PC-9 (cell line): ENCODE measurements at places on chromosomes 12 and 14.

DNA sequence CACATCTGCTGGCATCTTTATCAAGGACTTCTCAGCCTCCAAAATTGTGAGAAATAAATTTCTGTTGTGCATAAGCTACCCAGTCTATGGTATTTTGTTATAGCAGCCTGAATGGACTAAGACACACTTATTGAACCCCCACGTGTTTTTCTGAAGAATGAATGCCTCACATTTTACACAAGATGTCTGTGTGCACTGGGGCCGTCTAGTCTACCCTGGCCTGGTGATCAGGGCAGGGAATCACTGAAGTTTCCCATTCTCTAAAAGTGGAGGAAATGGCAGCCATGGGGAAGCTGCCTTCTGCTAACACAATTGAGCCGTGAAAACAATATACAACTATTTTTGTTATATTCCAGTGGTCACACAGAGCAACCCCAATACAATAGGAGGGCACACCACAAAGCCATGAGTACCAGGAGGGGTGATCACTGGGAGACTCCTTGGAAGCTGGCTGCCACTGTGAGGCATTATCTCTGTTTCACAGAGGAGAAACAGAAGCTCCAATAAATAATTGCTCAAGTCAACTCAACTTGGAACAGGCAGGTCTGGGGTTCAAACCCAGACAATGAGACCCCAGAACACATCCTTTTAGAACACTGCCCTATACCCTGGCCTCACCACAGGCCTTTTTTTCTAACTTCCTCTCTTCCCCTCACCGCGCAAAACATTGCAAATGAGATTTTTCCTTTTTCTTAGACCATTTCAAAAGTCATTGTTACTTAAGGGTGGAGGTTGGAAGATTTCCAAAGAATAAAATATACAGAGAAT is 18.3 kb upstream of the LTA4H start:
- DNase-seq, result no peak

- no peak for DNase-seq
Measured at GRCh38 chr14:95664546-95664945, 21.7 kb upstream of the TCL1B start.

- DNase-seq, result no peak
Measured at GRCh38 chr14:79783041-79783440, 428.3 kb downstream of the DIO2 start.

DNA sequence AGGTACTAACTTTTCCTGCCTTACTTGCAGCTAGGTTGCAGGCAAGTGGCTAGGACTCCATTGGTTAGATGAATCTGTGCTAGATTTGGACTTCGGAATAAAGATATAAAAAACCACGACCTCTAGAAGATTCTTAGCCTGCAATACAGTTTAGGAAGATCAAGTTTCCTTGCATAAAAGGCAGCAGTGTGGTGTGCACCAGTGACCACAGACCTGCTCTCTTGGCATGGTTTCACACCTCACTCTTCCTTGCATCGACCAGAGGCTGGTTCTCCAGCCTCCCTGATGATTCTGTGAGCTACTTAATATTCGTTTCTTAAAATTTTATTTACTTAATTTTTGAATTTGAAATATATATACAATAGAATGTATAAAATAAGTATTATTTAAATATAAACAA is 9.8 kb downstream of the KLHDC1 start:
- DNase-seq, result no peak

DNA sequence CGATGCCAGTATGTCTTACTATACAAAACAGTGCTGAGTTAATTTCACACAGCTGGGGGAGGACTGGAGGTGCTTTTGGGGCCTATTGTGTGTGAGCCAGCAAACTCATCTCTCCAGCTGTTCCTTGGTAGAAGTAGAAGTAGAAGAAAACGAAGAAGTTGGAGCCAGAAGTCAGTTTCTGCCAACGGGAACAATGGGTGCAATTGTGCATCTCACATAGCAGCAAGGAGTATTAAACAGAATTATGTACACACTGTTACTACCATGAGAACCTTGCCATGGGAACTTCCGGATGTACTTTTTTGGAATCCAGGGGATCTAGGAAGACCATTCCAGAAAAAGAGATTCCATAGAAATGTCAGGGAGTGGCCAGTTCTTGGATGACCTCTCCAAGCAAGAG is 88.6 kb downstream of the VCPKMT start:
- DNase-seq, result no peak

DNA sequence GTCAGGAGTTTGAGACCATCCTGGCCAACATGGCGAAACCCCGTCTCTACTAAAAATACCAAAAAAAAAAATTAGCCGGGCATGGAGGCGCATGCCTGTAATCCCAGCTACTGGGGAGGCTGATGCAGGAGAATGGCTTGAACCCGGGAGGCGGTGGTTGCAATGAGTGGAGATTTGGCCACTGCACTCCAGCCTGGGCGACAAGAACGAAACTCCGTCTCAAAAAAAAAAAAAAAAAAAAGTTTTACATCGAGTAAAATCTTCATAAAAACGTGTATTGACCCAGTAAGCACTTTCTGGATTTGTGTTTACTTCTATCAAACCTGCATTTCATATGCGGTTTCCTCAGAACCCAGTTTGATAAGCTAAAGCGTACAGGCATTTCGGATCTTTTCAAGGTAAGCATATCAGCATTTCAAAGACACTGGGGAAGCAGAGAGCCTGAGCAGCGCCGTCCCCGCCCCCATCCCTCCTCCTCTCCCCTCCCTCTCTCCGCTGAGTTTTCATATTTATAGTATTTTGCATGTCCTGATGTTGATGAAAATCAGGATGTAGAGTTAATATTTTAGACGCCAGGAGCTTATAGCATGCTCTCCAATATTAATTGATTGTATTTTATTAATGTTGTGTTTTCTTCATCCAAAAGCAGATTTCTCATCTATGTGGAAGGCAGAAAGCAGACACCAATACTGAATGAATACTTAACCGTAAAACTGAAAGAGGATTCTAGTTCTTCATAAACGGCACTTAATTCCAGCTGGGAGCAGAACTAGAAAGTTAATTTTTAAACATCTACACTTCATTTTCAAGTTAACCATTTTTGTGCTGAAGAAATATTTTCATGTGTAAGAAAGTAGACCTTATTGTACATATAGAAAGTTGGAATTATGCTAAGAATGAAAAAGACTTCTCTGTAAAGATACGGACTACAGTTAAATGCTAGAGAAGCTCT is 9.2 kb upstream of the HIP1R start:
- no peak for DNase-seq

GRCh38 chr12:40198601-40199000 is 26.2 kb upstream of the LRRK2 start:
- no peak for DNase-seq

DNA sequence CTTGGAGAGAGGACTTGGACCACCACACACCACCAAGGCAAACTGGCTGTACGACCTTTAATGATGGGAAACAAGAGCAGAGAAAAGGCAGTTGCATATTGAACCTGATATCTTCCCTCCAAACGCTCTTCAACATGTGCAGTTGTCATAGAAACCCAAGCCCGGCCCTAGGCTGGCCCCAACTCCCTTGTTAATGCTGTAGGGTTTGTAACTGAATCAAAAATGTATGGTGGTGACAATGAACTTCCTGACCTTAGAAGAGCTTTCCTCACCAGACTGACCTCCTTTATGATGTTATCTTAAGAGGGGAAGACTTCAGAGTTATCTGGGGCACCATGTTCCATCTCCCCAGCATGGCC is 12.3 kb downstream of the APOLD1 start:
- DNase-seq, result no peak

- peak; percentile 10 for DNase-seq
Measured at GRCh38 chr12:43306066-43306465, 245.9 kb downstream of the ADAMTS20 start.

GRCh38 chr14:102795060-102795925 is 18.0 kb downstream of the TRAF3 start:
- DNase-seq, result peak; percentile 69

DNA sequence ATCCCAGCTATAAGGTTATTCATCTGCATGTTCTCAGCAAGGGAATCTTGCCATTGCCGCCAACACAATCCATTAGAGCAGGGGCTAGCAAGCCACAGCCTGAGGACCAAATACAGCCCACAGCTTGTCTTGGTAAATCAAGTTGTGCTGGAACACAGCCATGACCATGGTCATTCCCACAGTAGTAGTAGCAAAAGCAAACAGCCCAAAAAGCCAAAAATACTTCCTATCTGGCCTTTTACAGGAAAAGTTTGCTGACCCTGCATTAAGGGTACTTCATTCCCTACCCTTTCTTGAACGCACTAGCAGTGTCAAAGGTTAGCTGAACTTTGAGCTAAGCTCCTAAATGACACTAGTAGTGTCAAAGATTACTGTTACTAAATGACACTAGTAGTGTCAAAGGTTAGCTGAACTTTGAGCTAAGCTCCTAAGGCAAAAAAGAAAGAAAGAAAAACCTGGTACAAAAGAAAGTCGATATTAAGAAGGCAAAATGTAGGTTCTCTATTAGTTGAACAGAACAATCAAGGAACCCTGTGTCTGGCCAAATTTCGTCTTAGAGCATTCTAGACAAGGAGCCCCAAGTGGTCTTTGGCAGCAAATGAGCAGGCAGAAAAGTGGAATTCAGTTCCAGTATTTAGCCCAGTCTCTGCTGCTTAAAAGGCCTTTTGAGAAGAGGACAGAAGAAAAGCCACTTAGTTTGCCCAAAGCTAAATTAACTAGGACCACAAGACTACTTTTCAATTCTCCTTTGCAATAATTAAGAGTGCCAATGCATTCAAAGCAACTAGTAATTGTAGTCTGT is 67.7 kb downstream of the NT5DC3 start:
- no peak for DNase-seq

DNA sequence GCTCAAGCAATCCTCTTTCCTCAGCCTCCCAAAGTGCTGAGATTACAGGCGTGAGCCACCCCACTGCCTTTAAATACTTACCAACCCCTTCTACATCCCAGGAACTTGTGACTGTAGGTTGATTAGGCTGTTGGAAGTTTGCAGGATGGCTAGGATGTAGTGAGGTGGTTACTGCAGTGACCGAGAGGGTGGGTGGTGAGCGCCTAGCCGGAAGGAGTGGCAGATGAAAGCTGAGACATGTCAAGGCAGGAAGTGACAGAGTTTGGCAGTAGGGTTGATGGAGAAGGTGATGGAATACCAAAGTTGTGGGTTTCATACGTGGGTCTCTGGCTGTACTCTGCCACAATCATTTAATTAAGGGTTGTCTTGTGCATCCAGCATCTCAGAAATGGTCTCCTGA is 13.5 kb downstream of the B4GALNT3 start:
- DNase-seq, result no peak

DNA sequence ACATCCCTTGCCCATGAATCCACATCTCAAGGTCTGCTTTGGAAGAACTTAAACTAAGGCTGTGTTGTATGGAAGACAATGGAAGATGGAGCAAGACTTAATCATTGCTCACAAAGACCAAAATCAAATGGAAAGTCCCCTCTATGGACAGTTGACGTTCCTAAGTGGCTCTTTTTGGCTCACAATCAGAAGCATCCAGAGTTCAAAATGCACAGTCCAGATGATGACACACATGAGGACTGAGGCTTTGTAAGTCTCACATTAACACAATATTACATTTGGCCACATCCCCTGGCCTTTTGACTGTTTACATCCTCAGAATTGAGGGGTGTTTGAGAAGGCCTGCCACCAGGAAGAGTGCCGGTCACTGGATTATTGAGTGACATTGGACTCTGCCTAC is 122.3 kb upstream of the CPM start:
- DNase-seq, result no peak

DNA sequence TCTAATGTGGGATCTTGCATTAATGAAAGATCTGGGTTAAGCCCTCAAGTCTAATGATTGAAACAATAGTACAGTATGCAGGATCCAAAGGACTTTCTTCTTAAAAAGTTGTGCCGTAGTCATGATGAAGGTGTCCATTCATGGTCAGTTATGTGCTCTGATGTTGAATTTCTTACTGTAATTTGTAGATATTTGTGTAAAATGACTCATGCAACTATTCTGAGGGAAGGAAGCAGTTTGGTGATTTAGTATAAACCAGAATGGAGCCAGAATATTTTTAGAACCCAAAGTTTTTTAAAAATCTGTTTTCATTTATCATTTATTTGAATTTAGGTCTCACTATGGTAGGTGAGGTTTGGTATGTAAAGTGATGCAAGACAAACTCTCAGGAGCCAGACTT is 151.2 kb downstream of the AKAP6 start:
- DNase-seq, result no peak

GRCh38 chr12:68451261-68452077 is 119.3 kb upstream of the MDM1 start:
- no peak for DNase-seq

DNA sequence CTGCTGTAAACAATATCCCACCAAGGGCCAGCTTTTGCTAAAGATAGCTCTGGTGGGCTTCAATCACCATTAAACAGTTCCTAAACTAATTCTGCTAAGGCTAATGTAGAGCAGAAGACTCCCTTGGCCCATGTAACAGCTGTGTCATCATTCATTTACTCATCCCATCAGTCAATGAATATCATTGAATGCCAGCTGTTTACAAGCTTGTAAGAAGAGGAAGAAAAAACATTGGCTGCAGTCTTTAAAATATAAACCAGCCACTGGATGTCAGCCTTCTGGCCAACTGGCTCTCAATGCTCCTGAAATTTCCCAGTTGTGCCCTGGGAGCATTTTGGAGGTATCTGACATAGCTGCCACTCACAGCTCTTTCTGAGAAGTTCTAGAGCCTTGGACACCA is 18.0 kb upstream of the MAP3K9 start:
- no peak for DNase-seq

DNA sequence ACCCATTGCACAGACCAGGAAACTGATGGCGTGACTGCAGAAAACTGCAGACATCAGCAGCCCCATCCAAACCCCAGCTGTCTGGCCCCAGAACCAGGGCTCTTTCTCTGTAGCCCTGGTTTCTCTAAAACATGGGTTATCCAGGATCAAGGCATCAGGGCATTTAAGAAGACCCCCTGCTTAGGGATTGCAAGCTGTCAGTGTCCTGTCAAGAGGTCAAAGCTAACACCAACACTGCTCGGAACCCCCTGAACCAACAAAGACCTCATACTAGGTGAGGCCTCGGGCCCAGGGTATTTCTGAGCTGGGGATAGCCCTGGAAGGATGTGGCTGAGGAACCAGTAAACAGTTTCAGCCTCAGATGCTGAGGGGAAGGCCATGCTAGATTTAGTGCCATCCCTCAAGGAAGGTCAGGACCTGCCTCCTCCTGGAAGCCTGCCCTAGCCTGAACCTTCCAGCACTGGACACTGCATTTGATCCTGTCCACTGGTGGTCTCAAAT is 39.2 kb downstream of the BCL11B start:
- no peak for DNase-seq

DNA sequence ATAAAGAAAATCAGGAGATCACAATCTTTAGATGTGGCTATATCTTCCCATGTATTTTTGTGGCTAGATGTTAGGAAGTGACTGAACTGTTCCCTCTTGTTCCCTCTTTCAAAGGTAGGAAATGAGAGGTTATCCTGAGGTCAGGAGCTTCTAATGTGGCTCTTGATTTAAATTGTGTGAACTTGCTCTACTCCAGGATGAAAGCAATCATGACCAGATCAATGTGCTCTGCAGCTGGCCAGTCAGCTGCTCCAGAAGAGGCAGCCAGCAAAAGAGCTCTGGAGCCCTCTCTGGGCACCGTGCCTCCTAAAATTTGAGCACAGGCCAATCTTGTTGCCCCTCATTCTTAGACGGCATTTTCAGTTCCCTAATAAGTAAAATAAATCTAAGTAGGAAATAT is 32.0 kb downstream of the CDK17 start:
- DNase-seq, result no peak

- DNase-seq, result no peak
Measured at GRCh38 chr12:13002301-13003097, 2.4 kb upstream of the HEBP1 start.
